ENCODE measurements at places on chromosomes 2 and 18.

DNA sequence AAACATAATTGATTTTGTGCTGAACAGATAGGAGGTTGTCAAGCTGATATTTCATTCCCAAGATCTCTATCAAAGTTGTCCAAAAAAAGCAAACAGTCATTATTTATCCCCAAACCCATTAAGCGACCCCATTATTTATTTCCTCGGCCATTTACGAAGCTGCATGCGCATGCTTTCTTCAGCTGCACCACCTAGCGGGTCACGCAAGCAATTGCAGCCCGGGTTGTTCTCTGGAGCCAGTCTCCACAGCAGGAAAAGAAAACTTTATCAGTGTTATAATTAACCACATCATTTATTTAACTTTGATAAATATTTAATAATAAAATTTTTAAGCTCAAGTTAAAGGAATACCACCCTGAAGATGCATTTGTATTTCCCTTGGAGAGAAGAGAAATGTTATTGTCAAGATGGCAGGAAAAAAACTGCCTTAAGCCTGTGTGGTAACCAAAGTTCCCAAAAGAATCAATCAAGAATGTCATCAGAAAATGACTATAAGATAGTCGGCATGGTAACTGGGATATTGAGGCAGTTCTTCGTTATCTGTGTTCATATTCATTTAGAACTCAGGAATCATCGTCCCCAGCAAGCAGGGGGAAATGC lies 304.7 kb downstream of the FBXO15 start:
- peak; percentile 20 for DNase-seq

DNA sequence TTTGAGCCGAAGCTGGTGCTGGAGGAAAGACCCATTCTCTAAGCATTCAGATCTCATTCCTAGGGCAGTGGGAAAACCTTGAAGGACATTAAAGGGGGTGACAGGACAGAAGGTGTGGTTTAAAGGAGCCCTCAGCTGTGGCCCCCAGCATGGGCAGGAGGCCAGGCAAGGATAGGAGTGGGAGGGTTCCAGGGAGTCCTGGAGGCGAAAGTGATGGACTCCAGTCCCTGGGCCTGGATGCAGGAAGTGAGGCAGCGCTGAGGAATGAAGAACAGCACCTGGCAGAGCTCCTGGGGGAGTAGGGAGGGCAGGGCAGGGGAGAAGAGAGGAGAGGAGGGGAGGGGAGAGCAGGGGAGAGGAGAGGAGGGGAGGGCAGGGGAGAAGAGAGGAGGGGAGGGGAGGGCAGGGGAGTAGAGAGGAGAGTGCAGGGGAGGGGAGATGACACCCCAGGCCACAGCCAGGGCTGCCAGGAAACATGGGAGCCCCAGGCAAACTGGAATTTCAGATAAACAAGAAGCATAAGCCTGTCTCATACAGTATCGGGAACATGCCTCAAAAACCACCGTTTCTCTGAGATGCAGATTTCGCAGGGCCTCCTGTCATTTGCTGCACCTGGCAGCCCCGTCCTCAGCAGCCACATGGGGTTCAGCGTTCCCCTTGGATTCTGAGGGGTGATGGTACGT lies 5.7 kb downstream of the RAMP1 start:
- DNase-seq, result no peak

DNA sequence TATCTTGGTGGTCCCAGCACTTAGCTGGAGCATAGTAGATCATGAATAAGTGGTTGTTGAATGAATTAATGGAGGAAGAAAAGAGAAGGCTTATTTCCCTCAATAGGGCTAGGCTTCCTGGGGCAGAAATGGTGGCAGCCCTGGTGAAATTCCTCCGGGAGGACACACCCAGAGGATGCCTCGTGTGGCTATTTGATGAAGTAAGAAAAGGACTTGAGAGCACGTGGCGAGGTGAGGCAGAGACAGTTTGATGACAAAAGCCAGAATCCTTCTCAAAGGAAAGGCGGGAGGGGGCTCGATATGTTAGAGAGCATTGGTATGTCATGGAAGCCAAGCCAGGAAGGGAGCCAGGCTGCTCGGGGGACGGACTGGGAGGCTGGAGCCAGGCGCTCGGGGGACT lies 14.7 kb downstream of the FAM228A start:
- no peak for DNase-seq

GRCh38 chr2:191916826-191917225 lies 69.9 kb upstream of the CAVIN2 start:
- no peak for DNase-seq

DNA sequence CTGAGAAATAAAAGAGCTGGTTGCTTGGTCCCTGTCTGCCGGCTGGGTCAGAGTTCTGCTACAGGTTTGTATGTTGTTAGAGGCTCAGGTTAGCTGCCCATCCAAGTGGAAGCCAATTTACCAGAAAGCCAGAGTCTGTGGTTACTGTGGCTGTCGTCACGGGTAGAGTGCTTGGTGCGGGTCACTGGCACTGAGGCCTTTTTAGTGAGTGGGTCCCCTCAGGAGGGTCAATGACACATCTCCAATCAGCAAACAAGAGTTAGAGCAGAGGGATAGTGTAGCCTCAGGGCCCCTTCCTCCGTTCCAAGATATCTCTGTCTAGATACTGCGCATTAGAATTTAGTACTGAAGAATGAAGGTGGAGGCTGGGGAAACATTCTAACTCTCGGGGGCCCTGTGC lies 41.2 kb downstream of the CTIF start:
- DNase-seq, result no peak

- DNase-seq, result no peak
Observed at GRCh38 chr2:48617618-48618017, at the start of gene GTF2A1L. GTF2A1L (plus strand) TSS chr2:48617856; CDS start chr2:48617875, 19 bp downstream.

- DNase-seq, result no peak
Observed at GRCh38 chr18:79385708-79386341, 9.9 kb upstream of the NFATC1 start.

DNA sequence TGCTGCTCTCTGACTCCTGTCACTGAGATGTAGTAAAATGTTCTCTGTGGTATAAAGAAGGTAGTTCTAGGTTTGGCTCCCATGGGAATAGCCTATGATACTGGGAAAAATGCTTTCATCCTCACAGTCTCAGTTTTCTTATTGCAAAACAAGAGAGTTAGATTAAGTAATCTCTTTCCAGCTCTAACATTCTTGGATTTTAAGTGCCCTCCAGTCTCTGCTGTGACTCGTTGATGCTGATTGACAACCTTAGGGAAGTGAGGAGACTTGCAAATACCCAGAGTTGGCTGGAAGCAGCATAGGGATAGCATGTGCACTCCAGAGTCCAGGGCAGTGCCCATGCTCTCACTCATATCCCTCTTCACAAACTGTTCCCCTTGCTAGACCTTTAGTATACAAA lies 534.9 kb downstream of the SLC4A3 start:
- no peak for DNase-seq

DNA sequence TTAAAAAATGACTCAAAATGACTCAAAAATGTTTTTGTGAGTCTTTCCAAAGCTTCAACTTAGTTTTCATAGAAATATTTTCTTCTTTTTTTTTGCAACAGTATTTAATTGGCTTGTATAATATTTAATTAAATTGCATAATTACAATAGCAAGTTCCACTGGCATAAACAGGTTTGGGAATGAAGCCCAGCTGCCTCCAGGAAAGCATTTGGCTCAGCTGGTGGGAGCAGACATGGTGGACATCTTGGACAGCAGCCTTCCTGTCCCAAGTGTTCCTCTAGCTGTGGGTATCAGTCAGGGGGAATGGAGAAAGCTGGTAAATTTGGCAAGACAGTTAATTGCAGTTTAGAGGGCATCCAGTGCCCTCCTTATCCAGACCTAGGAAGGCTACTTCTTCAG lies 213.4 kb downstream of the ZBTB7C start:
- no peak for DNase-seq

DNA sequence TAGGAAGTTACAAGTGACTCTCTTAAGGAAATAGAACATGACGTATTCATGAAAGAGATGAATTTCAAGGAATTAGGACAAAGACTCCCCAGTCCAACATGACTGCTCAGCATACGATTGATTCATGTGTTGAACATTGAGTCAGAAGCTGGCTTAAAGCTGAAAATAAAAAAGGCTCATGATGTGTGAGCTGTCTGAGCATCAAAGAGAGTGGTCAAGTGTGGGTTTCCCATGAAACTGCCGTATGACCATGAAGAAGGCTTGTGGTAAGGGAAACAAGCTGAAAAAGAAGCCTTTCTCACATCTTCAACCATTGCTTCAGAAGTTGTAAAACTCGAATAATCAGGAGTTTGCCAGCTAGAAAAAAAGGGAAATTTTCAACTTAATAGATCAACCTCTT lies 201.9 kb upstream of the APCDD1 start:
- DNase-seq, result no peak

DNA sequence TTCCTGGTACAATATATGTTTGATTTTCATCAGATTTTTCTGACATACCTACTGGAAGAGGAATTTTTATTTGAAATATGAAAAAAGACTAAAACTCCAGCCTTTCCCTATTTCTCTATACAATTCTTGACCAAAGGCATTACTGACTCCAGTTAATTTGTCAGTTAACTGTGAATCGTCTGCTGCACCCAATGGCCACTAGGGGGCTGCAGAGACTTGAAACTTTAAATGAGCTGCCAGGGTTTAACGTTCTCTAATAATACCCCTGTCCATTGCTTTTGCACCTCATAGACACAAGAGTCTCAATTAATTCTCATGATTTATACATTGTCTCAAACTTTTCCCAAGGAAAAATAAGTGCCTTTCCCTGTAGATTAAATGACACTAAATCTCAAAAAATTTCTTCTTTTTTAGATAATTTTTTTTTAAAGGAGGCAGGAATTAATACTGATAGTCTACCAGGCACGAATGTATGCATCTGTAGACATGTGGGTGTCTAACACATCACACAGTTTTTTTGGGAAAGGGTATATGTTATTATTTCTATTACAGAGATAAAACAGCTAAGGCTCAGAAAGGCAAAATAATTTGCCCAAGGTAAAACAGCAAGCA lies 1.8 kb upstream of the ALK start:
- no peak for DNase-seq

GRCh38 chr2:134399096-134399495 lies 145.2 kb downstream of the MGAT5 start:
- DNase-seq, result no peak

DNA sequence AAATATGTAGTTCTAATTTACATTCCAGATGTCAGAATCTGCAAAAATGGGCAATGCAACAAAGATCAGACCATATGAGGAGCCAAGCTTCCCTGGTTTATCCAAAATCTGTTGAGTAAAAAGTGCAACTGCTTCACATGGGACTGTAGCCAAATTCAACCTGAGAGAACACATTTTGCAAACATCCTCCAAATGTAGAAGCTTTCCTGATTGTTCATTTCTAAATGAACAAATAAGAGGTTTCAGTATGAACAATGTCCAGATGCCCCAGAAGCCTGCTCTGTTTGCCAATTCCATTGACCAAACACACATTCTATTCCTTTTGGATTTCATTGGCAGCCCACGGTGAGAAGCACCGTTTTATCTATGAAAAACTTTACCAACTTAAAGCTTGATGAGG lies 117.9 kb upstream of the OSR1 start:
- no peak for DNase-seq

GRCh38 chr2:63661076-63661475 lies 72.3 kb downstream of the MDH1 start:
- DNase-seq, result no peak

DNA sequence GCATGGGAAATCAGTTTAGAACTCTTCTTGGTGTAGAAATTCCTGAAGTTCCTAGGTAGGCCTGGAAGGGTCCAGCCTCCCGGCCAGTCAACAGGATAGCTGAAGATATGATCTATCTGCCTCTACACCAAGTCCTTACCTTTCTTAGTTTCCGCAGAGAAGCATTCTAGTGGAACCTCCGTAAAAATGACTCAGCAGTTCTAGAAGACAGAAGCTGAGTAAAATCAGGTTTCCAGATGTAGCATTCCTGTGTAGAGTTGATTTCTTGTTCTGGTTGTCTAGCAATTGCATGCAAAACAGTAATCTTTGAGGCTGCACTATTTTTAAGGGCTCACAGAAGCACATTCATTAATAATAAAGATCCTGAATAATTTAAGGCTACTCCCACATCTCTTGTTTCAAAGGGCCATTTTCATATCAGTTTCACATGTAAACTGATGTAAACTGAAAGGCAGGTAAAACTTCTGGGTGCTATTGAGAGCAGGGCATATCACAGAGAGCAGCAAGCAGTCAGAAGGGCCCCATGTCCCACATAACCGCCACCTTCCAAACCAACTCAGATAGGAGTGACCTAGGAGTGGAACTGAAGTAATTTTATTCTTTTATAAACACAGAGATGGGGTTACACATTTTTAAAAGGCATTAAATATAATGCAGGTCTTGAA lies 3.2 kb upstream of the DYTN start:
- DNase-seq, result no peak

GRCh38 chr2:173571887-173572680 lies 217.4 kb downstream of the CDCA7 start:
- no peak for DNase-seq

- no peak for DNase-seq
Observed at GRCh38 chr2:15808204-15808910, 132.0 kb upstream of the MYCN start.

GRCh38 chr2:69200107-69200520 lies 186.9 kb downstream of the GFPT1 start:
- DNase-seq, result no peak

- DNase-seq, result no peak
Observed at GRCh38 chr2:8298783-8299182, 383.1 kb upstream of the ID2 start.

DNA sequence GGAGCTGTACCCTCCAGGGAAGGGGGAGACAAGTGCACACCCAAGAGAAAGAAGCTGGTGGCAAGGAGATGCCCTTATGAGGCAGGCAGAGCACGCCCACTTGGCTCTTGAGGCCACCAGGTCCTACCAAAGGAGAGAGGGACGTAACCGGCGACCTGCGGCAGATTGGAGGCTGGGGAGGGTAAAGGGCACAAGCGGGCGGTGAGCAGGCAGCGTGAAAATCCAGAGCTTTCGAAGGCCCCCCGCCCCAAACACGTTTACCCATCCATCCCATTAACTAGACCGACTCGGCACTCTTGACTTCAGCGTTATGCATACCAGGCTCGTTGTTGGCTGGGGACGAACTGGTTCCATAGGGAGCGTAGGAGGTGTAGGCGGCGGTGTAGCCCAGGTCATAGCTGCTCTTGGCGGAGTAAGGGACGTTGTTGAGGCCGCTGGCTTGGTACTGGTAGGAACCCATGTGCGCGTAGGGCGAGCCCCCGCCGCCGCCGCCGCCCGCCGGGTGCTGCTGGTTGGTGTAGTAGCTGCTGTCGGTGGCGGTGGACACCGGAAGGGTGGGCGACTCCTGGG lies 794 bp downstream of the DLX2 start:
- DNase-seq, result no peak

DNA sequence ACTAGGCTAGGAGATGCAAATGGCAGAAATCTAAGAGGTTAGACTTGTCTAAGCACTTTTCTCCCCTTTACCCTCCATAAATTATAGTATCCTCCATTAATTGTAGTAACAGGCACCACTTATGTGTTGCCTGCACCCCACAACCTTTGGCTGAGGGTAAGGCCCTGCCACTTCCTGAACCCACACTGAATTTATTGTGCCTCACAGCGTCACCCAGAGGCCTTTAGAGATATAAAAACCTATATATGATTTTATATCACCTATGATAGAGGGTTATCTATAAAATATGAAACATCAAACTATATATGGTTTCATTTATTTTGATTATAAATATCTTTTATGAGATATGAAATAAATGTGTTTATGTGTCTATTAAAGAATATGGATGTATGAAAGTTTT lies 2.6 kb downstream of the UGT1A9 start:
- DNase-seq, result no peak

GRCh38 chr2:190701586-190701985 lies 52.7 kb downstream of the NAB1 start:
- no peak for DNase-seq

- no peak for DNase-seq
Observed at GRCh38 chr2:201794294-201794693, 12.0 kb upstream of the CDK15 start.

Measured in T-helper 1 cell (primary cell).